ENCODE measurements at places on chromosomes 7 and 10.
A peak's percentile ranks its signal among the peaks of the same experiment; 100 is the strongest.

GRCh38 chr10:60733517-60733822, 44.8 kb upstream of the CDK1 start:
- no peak for DNase-seq

DNA sequence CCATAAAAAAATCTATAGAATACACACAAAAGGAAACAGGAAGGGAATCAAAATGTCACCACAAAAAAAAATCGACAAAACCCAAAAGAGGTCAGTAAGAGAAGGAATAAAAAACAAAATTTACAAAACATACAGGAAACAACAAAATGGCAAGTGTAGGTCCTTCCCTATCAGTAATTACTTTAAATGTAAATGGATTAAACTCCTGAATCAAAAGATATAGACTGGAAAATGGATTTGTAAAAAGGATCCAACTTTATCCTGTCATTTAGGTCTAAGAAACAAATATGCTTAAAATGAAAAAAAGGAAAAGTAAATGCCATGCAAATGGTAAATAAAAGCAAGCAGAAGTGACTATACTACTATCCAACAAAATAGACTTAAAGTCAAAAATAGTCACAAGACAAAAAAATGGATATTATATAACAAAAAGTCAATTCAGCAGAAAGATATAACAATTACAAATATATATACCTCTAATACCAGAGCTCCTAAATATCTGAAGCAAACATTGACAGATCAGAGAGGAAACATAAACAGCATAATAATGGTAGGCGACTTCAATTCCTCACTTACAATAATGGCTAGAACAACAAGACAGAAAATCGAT, 2.0 kb downstream of the OR13A1 start:
- no peak for DNase-seq

- no peak for DNase-seq
Observed at GRCh38 chr10:102457591-102458150, 6.3 kb upstream of the C10orf95 start.

- DNase-seq = no peak
Observed at GRCh38 chr7:130673066-130673465, 4.5 kb upstream of the COPG2 start.

- no peak for DNase-seq
Observed at GRCh38 chr10:33571616-33572015, 237.1 kb upstream of the NRP1 start.

DNA sequence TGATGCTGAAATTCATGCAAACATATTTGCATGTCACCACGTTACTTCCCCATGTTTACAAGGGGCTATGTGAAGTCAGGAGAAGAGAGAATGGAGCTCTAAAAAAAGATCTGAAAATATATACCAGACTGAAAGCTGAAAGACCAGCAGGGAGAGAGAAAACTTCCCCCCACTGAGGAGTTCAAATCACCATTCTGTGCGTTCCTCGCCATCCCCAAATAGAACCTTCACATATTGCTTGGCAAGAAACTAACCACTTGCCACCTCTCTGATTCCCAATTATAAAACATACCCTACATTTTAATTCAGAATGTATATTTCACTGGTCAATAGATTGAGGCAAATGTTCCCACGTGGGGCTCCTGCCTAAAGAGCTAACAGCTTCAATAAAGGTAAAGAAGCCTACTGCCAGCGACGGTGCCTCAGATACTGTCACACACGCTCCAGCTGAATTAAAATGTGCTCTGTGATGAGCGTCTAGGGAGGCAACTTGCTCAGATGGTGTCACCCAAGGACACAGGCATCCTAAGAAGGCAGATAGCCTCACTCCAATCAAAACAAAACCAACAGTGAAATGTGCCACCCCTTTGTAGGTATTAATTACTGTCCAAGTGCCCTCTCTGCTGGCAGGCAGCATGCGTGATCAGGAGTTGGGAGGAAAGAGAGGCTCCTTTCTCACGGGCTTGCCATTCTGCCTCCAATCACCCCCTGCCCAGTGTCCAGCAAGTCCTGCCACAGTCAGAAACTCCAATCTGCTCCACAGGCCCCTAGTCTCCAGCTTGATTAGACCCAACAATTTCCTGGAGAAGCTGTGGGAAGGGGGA, 298.2 kb downstream of the GRID1 start:
- no peak for DNase-seq

DNA sequence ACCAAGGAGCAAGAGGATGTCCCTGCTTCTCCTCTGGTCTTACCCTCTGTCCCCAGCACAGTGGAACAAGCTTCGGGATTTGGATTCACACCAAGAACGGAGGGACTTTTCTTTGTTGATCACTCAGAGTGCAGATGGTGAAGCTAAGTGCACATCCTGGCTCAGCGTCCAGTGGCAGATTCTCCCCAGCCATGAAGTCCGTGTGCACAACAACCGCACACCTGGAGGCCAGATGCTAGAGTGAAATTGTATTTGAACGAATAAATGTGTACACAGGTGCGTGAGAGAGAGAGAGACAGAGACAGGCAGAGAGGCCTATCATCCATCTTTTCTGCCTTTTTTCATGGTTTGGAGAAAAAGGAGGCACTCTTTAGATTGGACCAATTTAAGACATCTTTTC, 31.5 kb downstream of the ASB13 start:
- no peak for DNase-seq

DNA sequence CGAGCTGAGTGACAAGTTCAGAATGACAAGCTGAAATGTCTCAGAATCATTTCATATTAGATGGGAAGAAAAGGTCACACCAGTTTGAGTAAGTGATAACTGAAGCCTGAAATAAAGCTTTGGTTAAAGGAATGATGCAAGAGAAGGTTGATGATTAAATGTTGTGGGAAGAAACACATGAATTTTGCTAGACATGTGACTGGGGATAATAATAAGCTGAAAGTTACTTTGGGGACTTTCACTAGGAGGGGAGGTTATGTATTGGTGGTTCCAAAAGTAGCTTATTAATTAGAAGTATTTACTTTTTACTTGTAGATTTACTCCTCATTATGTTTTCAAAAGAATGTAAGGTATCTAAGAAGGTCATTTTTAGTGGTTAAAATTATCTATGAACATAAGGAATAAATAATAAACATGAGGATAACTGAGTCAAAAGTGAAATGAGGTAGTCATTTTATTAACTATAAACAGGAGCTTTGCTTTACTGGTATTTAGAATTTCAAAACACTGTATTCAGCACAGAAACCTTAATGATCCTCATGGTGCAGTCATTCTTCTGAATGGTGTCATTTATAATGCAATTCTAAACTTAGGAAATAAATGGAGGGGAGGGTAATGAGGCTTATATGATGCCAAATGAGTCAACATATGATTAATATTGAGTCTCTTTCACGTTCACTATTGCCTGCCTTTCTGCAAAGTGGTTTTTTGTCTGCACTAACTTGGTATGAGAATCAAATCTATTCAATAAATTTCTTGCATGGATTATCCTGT, 63.7 kb downstream of the PRKG1 start:
- no peak for DNase-seq

- peak; percentile 11 for DNase-seq
Observed at GRCh38 chr10:48509974-48510692, 94.7 kb downstream of the ARHGAP22 start.
